Dermis lymphatic vessel endothelial cell (primary cell): ENCODE measurements at places on chromosomes 5 and 9. TPM values are rescaled to one million over a fixed set of nuclear protein-coding genes. Genes with fewer than 3 reads are reported as not detected.

TMC1 gene
- 0.22 and 0.34 TPM in 2 replicates for total RNA-seq

ESM1 gene
- 125 and 485 TPM in 2 replicates for total RNA-seq

CCDC180 gene
- total RNA-seq = 1.5 and 2.2 TPM in 2 replicates

SMIM15 gene
- total RNA-seq = 50.8 and 52.3 TPM in 2 replicates

ENTR1 gene
- 21.9 and 22.3 TPM in 2 replicates for total RNA-seq

C5orf58 gene
- not detected in 2 replicates for total RNA-seq

SLC9A3 gene
- total RNA-seq = 0.87 and 0.95 TPM in 2 replicates

GDNF gene
- total RNA-seq = not detected in 2 replicates

LAMC3 gene
- total RNA-seq = 0.22 and 1.5 TPM in 2 replicates

SLC26A2 gene
- 21.1 and 21.6 TPM in 2 replicates for total RNA-seq

MELK gene
- total RNA-seq = 5.1 and 5.7 TPM in 2 replicates

DEPDC1B gene
- 1.6 and 3.1 TPM in 2 replicates for total RNA-seq

SERF1B gene
- 35.4 and 48.1 TPM in 2 replicates for total RNA-seq

PDLIM4 gene
- 18.6 and 26.9 TPM in 2 replicates for total RNA-seq

CLINT1 gene
- 86.7 and 90.5 TPM in 2 replicates for total RNA-seq

IFNA13 gene
- not detected in 2 replicates for total RNA-seq

EGFLAM gene
- under 0.01 and 0.11 TPM in 2 replicates for total RNA-seq

TRPM6 gene
- total RNA-seq = 0.09 and 0.33 TPM in 2 replicates

PRRT1B gene
- total RNA-seq = not detected in 2 replicates

UBE2D2 gene
- 54.3 and 55.1 TPM in 2 replicates for total RNA-seq

CDK5RAP2 gene
- total RNA-seq = 15.9 and 16.1 TPM in 2 replicates

CYLC2 gene
- total RNA-seq = not detected in 2 replicates

CNTLN gene
- total RNA-seq = 6.5 and 8.8 TPM in 2 replicates

SLC36A2 gene
- not detected in 2 replicates for total RNA-seq

GLRA1 gene
- total RNA-seq = not detected in 2 replicates

FAM151B gene
- total RNA-seq = 2.2 and 2.6 TPM in 2 replicates

CCL27 gene
- total RNA-seq = not detected in 2 replicates

PCDHGA10 gene
- 5.2 and 6.0 TPM in 2 replicates for total RNA-seq

ENTREP1 gene
- total RNA-seq = 7.6 and 8.0 TPM in 2 replicates

SCGB3A2 gene
- not detected in 2 replicates for total RNA-seq

SH3RF2 gene
- under 0.01 TPM in 1 of 2 replicates, not detected in the other for total RNA-seq

APBB3 gene
- total RNA-seq = 5.1 and 6.2 TPM in 2 replicates

PKD2L2 gene
- total RNA-seq = not detected in 2 replicates

GRK6 gene
- total RNA-seq = 13.1 and 15.0 TPM in 2 replicates

PHPT1 gene
- total RNA-seq = 185 and 194 TPM in 2 replicates

FBXW11 gene
- total RNA-seq = 59.9 and 75.0 TPM in 2 replicates

CNTFR gene
- not detected in 2 replicates for total RNA-seq

SLC27A6 gene
- total RNA-seq = under 0.01 and 0.11 TPM in 2 replicates

KLF9 gene
- total RNA-seq = 23.5 and 30.6 TPM in 2 replicates

ARPC5L gene
- total RNA-seq = 13.8 and 15.1 TPM in 2 replicates

IRX2 gene
- total RNA-seq = 0.17 and 0.98 TPM in 2 replicates
